ENCODE measurements at places on chromosomes 5 and 9. TPM values are rescaled to one million over a fixed set of nuclear protein-coding genes. Genes with fewer than 3 reads are reported as not detected.

ADCY2 gene
- not detected for total RNA-seq

SLCO6A1 gene
- not detected for total RNA-seq

TXNDC8 gene
- total RNA-seq = not detected

GPR151 gene
- not detected for total RNA-seq

GRK6 gene
- total RNA-seq = 30.7 TPM

FRMD3 gene
- total RNA-seq = 24.6 TPM

LRRC70 gene
- 45.2 TPM for total RNA-seq

IL3 gene
- not detected for total RNA-seq

NEURL1B gene
- total RNA-seq = 0.40 TPM

RASEF gene
- under 0.01 TPM for total RNA-seq

MZB1 gene
- total RNA-seq = not detected

CDKN2B-AS1 gene
- 1.4 TPM for total RNA-seq

RPL12 gene
- total RNA-seq = 1,341 TPM

BAAT gene
- 0.07 TPM for total RNA-seq

FAM169A gene
- 2.7 TPM for total RNA-seq

FBP2 gene
- not detected for total RNA-seq
